ENCODE measurements at places on chromosomes 3 and 15.
A peak's percentile ranks its signal among the peaks of the same experiment; 100 is the strongest.

DNA sequence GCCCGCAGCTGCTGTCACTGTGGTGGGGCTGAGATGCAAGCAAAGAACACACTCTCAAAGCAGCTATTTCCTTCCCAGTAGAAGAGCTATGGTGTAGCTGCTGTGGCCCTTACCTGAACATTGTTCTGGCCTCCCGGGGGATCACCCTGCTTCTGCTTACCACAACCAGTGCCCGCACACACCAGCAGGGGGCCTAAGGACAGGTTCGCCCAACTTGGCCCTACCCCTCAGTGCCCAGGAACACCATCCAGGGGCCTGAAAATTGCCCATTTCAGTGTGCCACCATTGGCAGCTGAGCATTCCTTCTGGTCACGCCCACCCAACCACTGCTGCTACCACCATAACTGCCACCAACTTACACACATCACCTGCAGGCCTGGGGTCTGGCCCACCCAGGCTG lies 113.0 kb downstream of the TP63 start:
- no peak for DNase-seq

- DNase-seq: no peak
Observed at GRCh38 chr3:140822401-140823047, 119.1 kb upstream of the SLC25A36 start.

DNA sequence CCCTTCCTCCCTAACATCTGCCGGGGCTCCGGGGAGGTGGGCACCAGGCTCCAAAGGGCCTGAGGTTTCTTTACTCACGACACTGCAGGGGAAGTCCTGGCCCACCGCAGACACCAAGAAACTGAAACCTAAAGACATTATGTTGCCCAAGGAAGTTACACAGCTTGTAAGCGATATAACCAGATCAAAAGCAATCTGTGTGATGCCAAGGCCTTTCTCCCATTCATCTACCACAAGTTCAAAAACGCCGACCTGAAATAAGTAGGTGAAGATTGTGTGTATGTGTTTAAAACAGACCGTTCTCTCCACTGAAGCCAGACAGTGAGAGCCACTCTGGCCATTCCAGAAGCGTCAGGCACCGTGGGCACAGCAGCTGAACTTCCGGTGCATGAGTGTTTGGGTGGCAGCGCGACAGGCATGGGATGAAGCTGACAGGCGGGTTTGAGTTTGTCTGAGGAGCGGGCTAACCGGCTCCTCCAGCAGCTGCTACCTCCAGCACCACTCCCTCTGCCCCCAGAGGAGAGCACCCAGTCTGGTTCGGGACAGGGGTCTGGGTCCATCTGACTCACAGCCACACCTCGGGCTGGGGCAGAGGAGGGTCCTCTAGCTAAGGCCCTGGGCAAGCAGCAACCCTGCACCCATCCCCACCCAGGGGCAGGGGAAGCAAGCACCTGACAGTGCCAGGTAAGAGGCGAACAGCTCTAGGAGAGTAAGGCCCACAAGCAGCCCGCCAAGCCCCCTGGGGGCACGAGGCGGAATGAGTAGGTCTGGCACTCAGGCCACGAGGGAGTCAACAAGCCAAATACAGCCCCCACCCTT lies 1.3 kb downstream of the TNK2 start:
- DNase-seq: no peak

- DNase-seq: no peak
Observed at GRCh38 chr3:184822654-184823053, 10.7 kb downstream of the VPS8 start.

GRCh38 chr15:66620341-66620740 lies 54.5 kb upstream of the LCTL start:
- DNase-seq: no peak

DNA sequence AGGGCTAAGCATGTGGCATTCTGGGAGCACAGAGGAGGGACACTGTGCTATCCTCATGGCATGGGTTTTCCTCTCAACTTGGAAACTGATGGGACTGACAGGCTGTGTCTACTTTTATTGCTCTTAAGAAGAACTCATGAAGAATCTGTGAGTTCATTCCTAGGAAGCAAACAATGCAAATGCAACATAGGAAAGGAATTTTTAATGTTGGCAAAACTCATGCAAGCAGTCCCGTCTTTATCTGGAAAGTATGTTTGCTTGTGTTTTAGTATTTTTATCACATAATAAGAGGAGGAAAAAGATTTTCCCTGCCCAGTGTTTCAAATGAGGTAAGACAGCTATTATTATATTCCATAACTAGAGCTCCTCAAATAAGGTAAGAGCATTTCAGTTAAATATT lies 89.7 kb downstream of the TRIM42 start:
- DNase-seq: no peak

DNA sequence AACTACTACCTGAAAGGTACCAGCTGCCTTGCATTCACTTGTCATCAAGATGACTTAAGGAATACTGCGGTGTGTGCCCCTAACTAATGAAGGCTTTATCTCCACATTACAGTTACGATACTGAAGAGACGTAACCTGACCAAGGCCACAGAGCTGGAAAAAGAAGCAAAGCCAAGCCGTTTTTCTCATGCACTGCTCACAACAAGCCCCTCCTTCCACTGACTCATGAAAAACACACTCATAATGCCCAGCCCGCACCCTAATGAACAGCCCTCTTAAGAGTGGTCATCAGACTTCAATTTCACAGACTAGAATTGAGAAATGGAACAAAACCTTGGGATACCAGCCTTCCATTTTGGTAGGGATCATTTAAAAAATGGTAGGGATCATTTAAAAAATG lies 11.6 kb downstream of the PSMD6 start:
- DNase-seq: peak; percentile 58

DNA sequence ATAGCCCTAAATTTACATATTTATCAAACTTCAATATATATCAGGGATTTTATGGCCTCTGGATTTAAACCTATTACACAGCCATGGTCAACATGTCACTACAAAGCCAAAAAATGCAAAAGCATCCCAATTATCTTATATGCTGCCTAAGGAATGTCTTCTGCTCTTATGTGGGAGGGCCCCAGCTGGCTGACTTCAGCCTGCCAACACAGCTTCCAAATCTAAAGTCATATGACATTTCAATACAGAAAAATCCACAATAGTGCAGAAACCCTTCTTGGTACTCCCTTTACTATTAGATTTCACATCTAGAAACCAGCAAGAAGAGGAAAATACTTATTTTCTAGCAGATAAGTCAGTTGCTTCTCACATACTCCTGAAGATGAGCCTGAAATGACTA lies 6.4 kb downstream of the PFN2 start:
- DNase-seq: no peak

DNA sequence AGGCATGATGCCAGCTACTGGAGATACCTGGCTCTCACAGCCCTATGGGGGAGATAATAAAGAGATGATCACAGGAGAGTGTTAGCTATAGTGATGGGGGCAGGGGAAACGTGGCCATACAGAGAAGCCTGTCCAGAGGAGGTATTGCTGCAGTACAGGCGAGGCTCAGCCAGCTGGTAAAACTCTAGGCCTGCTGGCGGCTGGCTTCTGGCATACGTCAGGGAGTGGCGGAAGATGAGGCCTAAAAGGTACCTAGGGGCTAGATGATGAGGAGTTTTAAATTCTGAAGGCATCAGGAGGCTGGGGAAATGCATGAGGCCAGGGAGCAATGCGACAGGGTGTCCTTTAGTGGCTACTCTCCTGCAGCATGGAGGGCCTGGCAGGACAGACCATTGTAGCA lies 110.7 kb downstream of the EEFSEC start:
- DNase-seq: no peak

GRCh38 chr15:35206060-35206675 lies 121.1 kb upstream of the NANOGP8 start:
- DNase-seq: no peak

DNA sequence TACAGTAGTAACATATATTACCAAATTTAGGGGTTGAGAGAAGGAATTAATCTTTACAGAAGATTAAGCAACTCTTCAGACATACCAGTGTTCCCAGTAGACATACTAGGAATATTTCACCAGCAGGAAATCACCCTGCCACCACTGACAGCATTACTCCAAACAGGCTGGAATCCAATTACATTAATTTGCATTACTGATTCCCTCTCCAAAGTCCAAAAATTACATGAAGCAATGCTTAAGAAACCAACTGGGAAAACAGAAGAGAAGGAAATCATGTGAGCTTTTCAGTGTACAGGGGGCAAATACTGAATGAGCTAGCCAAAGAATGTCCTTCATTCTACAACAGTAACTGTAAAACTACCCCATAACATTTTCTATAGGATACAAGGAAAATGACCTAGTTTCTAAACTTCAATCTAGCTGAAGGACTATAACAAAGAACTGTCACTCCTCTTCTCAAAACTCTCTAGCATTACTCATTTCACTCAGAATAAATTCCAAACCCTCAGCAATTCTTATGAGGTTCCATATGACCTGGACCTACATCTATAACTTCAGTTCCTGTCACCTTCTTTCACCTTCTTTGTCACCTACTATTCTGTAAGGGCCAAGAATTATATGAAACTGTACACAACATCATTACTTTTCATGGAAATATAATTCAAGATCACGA lies 72.7 kb downstream of the INO80 start:
- DNase-seq: no peak

DNA sequence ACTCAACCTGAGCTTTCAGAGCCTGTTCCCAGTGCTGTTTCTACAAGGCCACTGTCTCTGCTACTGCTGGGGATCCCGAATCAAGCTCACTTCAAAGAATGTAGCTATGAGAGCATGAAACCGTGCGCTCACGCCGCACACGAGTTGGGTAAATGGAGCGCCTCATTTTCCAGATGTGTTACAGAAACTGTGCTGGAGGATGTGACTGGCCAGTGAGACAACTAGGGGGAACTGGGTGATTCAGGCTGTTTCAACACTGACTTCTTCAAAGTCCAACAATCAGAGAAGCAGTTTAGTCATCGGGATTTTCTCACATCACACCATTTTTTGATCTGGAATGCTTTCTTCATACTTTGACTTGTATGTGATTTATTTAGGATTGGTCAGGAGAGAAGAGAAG lies 3.5 kb downstream of the ZNF710 start:
- DNase-seq: peak; percentile 84

GRCh38 chr3:134251731-134252391 lies 1.2 kb upstream of the RYK start:
- DNase-seq: no peak

GRCh38 chr15:99928429-99928981 lies 195.3 kb upstream of the LYSMD4 start:
- DNase-seq: peak; percentile 80

DNA sequence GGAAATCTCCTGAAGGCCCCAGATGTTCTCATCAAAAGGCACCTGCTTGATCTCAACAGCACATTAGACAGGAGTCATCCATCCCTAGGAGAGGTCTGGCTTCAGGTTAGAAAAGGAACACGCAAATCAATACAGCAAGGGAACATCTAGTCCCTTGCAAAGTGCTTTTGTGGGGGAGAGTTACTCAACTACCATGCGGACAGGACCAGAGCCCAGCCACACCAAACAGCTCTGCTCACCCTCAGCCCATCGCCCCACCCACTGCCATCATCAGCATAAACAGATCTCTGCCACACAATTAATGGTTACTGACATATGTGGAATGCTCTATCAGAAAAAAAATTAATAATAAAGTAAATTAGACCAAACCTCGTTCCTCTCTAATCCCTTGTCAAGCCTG lies 85.6 kb downstream of the MYLK start:
- no peak for DNase-seq

- DNase-seq: no peak
Observed at GRCh38 chr15:49163678-49164077, 6.4 kb upstream of the GALK2 start.

- DNase-seq: no peak
Observed at GRCh38 chr15:72382146-72382545, 6.3 kb upstream of the HEXA start.

DNA sequence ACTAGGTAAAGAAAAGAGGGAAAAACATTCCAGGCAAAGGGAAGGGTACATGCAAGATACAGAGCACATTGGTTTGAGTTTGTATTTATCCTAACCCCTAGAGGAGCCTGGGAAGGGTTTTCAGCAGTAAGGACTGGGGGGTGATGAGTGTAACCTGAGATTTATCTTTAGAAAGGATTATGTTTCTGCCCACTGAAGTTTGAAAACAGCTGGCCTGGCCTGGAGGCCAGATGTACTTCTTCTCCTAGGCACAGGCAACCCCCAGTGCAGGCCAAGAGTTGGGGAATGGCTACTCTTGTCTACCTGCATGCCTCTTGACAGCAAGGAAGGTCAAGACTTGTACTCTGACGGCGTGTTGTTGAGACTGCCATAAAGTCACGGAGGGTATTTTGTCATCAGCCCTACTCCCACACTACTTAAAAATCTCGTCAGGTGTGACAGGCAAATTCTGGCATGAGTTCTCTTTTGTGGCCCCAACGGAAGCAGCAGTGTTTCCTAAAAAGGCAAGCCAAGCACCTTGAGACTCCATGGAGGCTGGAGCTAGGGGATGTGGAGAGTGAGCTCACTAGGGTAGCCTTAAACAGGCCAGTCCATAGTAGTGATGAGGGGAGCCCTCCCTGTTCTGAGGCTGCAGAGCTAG lies 241.5 kb upstream of the WNT5A start:
- no peak for DNase-seq

- DNase-seq: no peak
Observed at GRCh38 chr3:49339581-49339940, 292 bp downstream of the USP4 start.

DNA sequence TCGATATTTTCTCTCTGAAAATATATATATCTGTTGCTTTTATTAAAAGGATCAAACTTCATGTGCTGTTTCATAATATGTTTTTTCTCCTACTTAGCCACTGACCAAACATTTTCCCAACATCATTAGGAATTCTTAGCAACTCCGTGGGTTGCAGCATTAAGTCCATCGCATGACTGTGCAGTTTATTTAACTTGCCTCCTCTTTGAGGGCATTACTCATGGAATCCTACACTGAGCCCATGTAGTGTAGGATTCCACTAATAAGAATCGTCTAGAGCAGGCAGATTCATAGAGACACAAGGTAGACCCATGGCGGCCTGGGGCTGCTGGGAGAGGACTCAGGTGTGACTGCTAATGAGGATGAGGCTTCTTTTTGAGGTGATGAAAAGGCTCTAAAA lies 49.3 kb downstream of the CMTM6 start:
- DNase-seq: peak; percentile 40

All from Daoy (cell line).